Breast epithelium (tissue), 4 donors: ENCODE measurements at places on chromosomes 6 and 20.

DNA sequence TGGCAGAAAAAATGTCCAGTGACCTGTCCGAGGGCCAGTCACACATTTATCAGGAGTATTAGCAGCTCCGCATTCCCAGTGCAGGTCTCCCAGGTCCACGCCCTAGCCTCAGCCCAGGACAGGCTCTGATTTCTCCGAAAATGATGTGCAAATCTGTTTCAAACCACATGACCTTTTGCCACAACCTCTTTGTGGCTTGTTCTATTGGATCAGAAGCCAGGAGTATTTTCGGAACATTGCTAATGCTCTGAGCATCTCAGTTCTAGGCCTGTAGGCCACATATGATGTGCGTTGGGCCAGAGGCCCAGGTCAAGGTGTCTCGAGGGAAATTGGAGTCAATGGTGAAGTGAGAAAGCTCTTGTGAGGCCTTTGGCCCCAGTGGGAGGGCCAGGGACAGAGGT lies 40.4 kb downstream of the SNX5 start:
- no peak for DNase-seq
- no peaks in the 10 kb centered on the region for H3K27me3 ChIP-seq
- no peaks in the 10 kb centered on the region for H3K36me3 ChIP-seq
- H3K4me1 ChIP-seq: no peaks in the 10 kb centered on the region
- H3K4me3 ChIP-seq: no peak overlapping the region

DNA sequence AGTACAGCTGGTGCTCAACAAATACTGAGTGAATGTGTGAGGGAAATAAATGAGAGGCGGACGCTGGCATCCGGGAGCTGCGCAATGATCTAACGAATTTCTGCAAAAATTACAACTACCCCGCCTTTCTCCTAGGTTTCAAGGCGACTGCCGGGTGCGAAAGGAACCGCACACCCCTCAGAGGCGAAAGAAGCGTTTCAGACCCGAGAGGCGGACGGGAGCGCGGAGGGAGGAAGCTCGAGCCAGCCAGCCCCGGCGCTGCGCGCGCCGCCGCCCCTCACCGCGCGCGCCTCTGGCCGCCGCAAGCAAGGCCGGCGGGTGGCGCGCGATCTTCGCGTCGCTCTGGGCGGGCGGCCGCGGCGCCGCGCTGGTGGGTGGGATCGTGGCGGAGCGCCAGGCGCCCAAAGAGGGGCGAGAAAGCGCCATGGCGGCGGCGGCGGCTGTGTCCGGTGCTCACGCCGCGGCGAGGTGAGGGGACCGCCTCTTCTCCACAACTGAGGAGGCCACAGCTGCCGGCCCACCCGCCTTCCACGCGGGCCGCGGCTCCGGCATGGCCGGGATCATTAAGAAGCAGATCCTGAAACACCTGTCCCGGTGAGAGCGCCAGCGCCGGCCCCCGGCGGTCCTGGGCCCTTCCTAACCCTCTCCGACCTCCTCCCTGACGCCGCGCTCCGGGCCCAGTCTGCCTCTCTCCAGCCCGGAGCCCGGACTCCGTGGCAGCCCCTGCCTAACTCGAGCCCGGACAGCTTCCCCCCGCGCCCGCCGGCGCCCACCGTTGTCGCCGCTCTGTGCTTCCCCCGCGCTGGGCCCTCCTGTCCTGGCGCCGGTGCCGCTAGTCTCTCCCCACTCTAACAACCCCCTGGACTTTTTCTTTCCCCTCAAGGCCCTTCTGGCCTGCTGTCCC lies at the start of gene BLTP3A:
BLTP3A (plus strand) TSS at position 383 of the 904 bp plus-strand sequence; CDS start at position 551, 168 bp downstream.
- H3K4me3 ChIP-seq: peak within 1 kb of the TSS; percentile 93
- peaks cover 10% of the 10 kb centered on the region for H3K4me1 ChIP-seq
- no peaks in the 10 kb centered on the region for H3K36me3 ChIP-seq
- no peak for DNase-seq

DNA sequence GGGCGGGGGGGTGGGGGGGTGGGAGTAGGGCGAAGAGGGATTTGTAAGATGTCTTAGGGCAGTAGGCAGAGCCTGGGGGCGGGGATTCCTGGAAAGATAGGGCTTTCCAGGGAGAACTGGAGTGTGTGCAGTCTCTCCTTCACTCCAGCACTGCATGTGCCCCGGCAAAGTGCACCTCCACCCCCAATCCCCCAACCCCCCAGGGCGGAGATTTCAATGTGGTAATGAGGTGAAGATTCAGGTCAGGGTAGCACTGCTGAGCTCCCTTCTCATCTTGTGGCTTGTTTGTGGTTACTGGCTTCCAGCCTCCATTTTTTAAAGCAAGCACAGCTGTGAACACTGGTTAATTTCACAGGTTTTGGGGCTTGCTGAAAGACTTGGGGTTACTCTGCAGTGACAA lies 5.9 kb downstream of the TMEM239 start:
- peak; percentile 12 for DNase-seq
- H3K27ac ChIP-seq: no peak overlapping the region

GRCh38 chr6:166176106-166176505 lies 8.5 kb upstream of the TBXT start:
- no peak overlapping the region for H3K27ac ChIP-seq
- DNase-seq: no peak
- no peaks in the 10 kb centered on the region for H3K36me3 ChIP-seq
- H3K4me3 ChIP-seq: no peak overlapping the region
- H3K27me3 ChIP-seq: no peaks in the 10 kb centered on the region

GRCh38 chr20:48204499-48204898 lies 419.2 kb upstream of the SULF2 start:
- no peak for DNase-seq
- H3K27ac ChIP-seq: no peak overlapping the region
- H3K36me3 ChIP-seq: no peaks in the 10 kb centered on the region
- no peaks in the 10 kb centered on the region for H3K4me1 ChIP-seq

GRCh38 chr6:14857501-14857900 lies 388.4 kb upstream of the JARID2 start:
- no peak overlapping the region for H3K27ac ChIP-seq
- no peaks in the 10 kb centered on the region for H3K36me3 ChIP-seq
- H3K4me3 ChIP-seq: no peak overlapping the region
- H3K4me1 ChIP-seq: no peaks in the 10 kb centered on the region
- DNase-seq: no peak
- no peaks in the 10 kb centered on the region for H3K27me3 ChIP-seq

DNA sequence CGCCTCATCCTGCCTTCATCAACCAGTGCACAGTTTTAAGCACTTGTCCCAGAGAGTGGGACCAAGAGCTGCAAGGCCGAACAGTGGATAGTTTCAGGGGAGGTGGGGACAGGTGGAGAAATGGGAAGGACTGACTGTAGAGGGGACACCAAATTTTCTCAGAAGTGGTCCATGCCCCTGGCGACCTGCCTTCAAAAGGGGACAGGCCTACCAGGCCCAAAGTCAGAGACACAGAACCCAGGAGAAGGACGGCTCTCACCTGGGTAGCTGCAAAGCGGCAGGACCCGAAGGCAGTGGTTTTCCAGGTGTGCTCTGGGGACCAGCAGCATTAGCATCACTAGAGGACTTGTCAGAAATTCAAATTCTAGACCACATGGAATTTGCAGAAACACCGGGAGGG lies 5.8 kb downstream of the TFEB start:
- H3K36me3 ChIP-seq: no peaks in the 10 kb centered on the region
- no peaks in the 10 kb centered on the region for H3K27me3 ChIP-seq
- H3K27ac ChIP-seq: no peak overlapping the region
- DNase-seq: no peak
- H3K4me1 ChIP-seq: peaks cover 14% of the 10 kb centered on the region

- no peak overlapping the region for H3K27ac ChIP-seq
- no peaks in the 10 kb centered on the region for H3K4me1 ChIP-seq
- H3K36me3 ChIP-seq: no peaks in the 10 kb centered on the region
Observed at GRCh38 chr6:134312038-134312660, 5.8 kb downstream of the SGK1 start.

DNA sequence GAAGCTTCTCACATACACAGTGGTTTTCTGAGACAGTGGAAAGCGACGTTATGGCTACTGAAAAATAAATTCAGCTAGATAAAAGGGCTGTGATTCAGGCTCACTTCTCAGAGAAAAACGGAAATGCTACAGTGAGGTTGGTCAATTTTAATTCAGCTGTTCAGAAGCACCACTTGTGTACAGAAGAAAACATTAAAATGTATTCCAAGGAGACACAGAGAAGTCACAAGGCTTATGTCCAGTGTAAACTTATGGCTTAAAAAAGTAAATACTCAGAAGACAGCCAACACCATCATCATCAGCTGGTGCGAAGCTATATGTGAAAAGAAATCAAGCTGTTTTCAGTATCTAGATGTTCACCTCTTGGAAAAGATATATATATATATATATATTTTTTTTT lies 68.6 kb downstream of the ABHD12 start:
- H3K4me3 ChIP-seq: no peak overlapping the region
- no peaks in the 10 kb centered on the region for H3K36me3 ChIP-seq
- H3K4me1 ChIP-seq: no peaks in the 10 kb centered on the region
- no peaks in the 10 kb centered on the region for H3K27me3 ChIP-seq
- H3K27ac ChIP-seq: no peak overlapping the region

DNA sequence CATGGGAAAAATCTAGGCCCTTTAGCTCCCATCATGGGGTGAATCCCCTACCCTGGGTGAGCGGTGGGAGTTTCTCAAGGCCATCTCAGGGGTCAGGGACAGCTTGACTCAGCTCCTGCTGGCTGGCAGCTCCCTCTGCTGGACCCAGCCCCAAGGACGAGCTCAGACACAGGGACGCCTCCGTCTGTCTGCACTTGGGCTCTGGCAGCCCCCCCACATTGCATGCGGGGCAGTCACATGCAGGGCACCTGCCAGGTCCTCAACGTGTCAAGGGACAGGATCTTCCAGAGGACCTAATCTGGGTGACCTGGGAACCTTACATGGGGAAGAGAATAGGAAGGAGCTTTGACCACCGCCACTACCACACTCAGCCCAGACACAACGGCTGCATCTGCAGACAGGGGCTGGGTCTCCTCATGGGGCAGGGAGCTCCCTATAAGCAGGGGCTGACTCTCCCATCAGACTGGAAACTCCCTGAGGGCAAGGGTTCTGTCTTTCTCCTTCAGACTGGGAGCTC lies 173.4 kb downstream of the MRPL14 start:
- H3K36me3 ChIP-seq: no peaks in the 10 kb centered on the region
- no peaks in the 10 kb centered on the region for H3K27me3 ChIP-seq
- H3K27ac ChIP-seq: no peak overlapping the region
- no peaks in the 10 kb centered on the region for H3K4me1 ChIP-seq
- H3K4me3 ChIP-seq: no peak overlapping the region
- no peak for DNase-seq

DNA sequence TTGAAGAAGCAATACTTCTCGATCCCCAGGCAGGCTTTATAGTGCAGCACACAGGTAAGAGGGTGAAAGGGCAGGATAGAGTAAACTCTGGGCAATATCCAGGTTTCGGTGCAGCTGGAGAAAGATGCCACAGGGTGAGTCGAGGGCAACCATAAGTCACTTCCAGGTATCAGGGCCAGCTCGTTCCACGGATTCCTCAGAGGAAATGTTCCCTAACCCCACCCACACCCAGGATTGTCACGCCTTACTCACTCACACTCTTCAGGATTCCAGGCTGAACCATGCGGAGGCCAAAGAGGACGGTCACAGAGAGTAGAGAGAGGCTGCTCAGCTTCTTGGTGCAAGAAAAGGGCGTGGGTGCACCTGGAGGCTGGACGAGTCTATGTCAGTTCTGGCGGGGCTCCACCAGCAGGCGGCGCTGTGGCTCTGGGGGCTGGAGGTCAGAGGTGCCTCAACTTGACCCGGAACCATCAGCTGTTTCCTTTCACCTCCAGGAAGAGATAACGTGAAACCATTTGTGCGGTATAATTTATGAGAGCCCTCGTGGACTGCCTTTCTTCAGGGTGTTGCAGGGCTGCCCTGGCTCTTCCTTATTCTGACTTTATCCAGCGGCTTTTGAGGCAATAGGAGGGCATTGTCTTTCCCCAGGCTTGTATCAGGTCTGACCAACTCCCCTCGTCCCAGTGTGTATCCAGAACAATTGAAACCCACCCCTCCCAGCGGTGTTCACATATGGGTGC lies 14.5 kb upstream of the WFDC12 start:
- no peaks in the 10 kb centered on the region for H3K4me1 ChIP-seq
- no peak overlapping the region for H3K27ac ChIP-seq
- H3K36me3 ChIP-seq: no peaks in the 10 kb centered on the region
- H3K4me3 ChIP-seq: no peak overlapping the region
- no peak for DNase-seq

GRCh38 chr6:149934249-149935156 lies 7.3 kb upstream of the ULBP2 start:
- no peaks in the 10 kb centered on the region for H3K27me3 ChIP-seq
- no peaks in the 10 kb centered on the region for H3K4me1 ChIP-seq
- H3K36me3 ChIP-seq: no peaks in the 10 kb centered on the region
- H3K27ac ChIP-seq: no peak overlapping the region
- DNase-seq: peak; percentile 43

DNA sequence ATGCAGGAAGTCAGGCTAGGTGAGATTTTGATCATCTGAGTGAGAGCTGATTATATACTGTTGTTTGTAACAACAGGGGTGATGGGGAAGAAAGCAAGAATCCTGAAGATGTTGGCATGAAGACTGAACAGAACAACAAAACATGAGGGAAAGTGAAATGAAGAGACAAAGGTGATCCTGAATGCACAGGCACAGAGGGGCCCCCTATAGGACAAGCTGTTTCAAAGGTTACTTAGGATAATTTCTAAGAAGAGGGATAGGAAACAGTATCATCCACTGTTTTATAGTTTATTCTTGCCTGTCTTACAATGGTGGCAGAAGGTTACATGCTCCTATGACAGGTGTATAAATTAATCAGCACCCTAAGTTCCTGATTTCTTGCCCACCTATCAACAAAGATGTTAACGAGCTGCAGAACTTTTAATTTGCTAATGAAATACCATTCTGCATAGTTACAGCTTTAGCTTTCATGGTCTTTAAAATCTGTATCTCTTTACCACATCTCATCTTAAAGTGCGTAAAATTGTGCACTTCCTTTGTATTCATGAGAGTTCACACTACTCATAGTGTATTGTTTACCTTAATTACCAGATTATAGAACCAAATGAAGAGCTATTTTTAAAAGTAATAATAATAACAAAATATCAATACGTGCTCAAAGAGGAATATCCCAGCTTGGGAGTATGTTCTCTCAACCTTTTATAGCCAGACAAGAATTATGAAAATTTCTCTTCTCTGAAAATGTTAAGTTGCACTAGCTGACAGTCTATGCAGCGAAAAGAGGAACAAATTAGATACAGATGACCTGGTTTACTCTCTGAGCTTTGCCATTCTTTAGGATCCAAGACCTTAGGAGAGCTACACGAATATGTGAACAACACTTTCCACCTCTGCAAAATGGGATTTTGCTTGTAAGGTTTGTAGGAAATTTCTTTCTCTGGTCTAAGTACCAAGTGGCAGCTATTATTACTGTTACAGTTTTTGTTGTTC lies 192.5 kb downstream of the EDN1 start:
- DNase-seq: no peak
- H3K4me1 ChIP-seq: no peaks in the 10 kb centered on the region
- no peak overlapping the region for H3K4me3 ChIP-seq
- H3K27ac ChIP-seq: no peak overlapping the region
- no peaks in the 10 kb centered on the region for H3K27me3 ChIP-seq
